ENCODE measurements at places on chromosomes 1 and 21.

DNA sequence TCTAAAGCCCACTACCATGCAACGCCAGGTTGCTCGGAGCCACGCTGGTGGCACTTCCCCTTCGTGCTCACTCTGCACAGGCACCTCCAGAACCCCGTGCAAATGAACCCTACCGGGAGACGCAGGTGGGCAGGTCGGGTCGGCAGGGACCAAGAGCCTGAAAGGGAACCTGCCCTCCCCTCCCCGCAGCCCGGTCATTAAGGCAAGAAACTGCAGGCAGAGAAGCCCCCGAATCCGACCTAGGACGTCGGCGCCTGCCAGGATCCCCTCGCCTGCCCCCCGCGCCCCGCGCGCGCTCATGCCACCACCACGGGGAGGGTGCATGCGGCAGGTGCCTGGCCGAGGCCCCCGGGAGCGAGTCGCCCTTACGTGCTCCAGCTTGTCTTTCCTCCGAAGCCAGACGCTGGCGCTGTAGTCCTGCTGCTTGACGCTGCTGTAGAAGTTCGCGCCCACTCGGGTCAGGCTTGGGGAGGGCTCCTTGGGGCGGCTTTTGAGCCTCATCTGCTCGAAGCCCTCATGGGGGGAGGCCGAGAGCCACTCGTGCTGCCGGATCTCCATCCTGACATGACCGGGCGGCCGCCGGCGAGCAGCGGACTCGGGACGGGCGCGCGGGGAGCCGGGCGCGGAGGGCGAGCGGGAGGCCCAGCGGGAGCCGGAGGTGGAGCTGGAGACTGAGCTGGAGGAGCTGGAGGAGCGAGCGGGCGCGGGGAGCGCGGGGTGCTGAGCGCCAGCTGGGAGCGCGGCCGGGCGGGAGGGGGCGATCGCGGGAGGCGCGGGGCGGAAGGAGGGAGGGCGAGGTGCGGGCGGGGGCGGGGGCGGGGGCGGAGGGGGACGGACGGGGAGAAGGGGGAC is 552 bp downstream of the PLD5 start:
- DNase-seq: no peak

DNA sequence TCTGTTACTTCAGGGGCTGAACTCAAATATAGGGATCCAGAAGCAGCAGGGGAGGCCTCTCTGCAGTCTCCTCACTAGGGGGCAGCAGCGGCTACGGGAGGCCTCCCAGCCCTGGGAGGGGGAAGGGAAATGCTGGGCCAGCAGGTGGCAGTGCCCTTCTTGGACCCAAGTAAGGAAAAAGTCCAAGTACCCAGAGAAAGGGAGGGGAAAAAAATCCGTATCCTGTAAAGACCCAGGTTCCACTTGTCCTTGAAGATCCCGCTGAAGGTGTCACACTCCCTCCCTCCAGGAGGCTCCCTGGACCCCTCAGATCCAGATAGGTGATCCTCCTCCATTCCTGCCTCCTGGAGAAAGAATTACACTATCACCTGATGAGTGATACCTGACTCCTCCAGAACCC is 14.1 kb upstream of the NUAK2 start:
- peak; percentile 78 for DNase-seq

- no peak for DNase-seq
Observed at GRCh38 chr1:45585110-45585426, 1.2 kb downstream of the NASP start.

- DNase-seq: no peak
Observed at GRCh38 chr1:151401125-151401788, 1.9 kb downstream of the PSMB4 start.

- DNase-seq: no peak
Observed at GRCh38 chr21:37226041-37226920, 40.9 kb downstream of the VPS26C start.

DNA sequence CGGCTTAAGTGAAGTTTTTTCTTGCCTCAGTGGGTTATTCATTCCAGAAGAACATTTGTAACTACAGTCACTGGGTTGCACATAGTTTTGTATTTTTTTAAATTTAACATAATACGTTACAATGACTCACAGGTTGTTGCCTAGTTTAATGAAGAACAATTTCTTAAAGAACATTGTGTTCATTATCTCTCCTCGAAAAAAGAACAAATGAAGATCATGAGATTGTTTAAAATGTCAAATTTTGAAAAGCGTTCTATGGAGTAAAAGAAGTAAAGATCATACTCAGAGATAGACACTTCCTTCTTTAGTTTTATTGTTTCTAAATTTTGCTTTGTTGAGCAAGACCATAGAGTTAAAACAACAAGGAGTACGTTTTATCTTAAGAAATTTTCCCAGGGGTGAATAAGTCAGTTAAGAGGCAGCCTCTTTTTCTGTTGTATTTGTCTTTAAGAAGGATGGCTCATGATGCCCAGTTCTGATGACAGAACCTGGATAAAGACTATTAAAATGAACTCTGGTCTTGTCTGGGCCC is 10.5 kb upstream of the SLAMF1 start:
- DNase-seq: no peak

- DNase-seq: peak; percentile 8
Observed at GRCh38 chr1:150321826-150322166, 463 bp downstream of the PRPF3 start.

- DNase-seq: no peak
Observed at GRCh38 chr1:183098317-183098716, 75.1 kb downstream of the LAMC1 start.

DNA sequence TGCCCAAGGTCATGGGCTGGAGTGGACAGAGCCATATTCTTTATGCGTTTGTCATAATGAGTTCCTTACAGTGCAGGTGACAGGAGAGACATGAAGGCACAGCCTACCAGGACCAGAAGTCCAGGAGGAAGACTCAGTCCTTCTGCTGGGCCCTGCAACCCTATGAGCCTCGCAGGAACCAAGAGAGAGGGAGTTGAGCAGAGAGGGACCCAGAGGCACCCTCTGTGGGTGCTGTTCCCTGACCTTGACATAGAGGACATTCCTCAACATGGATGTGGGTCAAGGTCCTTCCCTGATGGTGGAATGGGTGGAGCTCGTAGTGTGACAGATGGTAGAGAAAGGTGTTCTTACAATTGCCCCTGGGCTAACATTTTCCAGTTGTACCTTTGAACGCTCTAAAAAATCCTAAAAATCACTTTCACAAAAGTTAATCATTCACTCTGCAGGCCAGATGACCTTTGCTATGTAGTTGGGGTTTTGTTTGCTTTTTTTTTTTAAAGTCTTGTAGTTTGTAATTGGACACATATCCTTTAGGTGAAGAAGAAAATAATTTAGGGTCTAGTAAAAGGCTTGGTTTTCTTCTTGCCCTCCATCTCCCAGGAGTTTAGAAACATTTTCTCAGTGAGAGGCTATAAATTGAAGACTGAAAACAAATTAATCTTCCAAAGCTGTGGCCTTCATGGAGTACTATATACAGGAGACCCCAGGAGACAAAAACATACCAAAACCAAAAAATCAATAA is 41.9 kb downstream of the MAB21L3 start:
- DNase-seq: no peak

GRCh38 chr1:6513320-6513801 is 21.9 kb upstream of the PLEKHG5 start:
- DNase-seq: no peak

GRCh38 chr1:39160703-39161102 is 43.8 kb upstream of the MACF1 start:
- DNase-seq: no peak

DNA sequence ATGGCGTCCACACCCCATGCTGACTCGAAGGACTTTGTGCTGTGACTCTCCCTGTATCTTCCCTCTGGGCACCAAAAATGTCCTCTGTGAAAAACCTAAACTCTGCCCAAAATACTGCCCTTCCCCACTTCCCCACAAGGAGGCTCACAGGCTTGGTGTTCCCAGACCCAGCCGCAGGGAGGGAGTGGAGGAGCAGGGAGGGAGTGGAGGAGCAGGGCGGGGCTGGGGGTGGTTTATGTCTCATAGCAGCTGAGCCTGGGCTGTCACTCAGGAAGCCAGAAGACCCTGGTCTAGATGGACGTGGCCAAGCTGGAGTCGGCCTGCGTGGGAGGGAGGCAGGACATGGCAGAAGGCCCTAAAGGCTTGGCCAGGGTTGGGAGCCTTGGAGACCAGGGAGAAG is 461.7 kb downstream of the PTPRU start:
- DNase-seq: no peak

DNA sequence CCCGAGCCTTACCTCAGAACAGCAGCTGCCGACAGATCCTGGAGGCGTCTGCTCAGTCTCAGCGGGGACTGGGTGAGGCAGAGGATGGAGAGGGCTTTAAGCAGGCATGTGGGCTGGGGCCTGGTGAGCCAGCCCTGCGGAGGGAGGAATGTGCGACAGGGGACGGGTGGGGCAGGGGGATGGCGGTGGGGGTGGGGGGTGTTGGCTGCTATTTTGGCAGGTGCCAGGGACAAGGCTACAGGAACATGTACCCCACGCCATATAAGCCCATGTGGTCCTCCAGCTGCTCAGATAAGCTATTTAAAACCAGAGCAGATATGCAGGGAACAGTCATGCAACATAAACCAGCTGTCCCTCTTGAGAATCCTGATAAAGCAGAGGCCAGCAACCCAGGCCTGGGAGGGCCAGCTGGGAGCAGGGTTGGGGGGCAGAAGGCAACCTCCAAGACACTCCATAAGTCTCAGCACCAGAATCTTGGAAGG is at the start of gene TNNT2:
TSS of gene TNNT2 (minus strand) at position 70 of the 482 bp plus-strand sequence. CDS start 4,426 bp downstream, outside the sequence.
- DNase-seq: no peak

- peak; percentile 55 for DNase-seq
Observed at GRCh38 chr1:186443638-186444037, 17.3 kb downstream of the PDC start.

GRCh38 chr1:228075801-228076271 is 6.7 kb upstream of the ARF1 start:
- DNase-seq: no peak

DNA sequence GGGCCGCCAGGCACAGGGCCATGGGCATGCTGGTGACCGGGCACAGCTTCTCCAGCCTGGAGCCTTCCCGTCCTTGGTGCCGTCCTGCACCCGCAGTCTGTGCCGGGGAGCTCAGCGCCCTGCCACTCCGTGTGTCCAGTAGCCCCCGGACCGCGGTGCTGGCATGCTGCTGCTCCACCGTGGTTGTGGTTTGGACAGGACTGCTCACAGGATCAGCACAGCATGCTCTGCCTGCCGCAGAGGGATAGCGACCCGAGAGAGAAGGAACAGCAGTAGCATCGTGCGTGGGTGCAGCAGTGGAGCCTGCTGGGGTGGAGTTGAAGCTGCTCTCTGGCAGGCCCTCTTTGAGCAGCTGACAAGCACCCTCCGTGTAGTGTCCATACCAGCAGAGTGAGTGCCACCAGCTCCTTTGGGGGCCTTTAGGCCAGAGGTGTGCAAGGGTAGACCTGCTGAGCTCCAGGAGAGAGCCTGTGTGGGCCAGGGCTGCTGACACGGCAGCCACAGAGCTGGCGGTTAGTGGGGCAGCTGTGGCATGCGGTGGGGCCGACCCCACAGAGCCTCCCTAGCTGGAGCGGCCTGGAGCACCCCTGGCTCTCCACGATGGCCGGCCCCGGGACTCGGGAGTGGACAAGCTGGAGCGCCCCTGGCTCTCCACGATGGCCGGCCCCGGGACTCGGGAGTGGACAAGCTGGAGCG is 6.4 kb upstream of the PCBP3 start:
- no peak for DNase-seq

- DNase-seq: no peak
Observed at GRCh38 chr21:15000081-15000480, 64.7 kb downstream of the NRIP1 start.

- DNase-seq: peak; percentile 45
Observed at GRCh38 chr1:201999625-202000238, 10.7 kb upstream of the ELF3 start.

DNA sequence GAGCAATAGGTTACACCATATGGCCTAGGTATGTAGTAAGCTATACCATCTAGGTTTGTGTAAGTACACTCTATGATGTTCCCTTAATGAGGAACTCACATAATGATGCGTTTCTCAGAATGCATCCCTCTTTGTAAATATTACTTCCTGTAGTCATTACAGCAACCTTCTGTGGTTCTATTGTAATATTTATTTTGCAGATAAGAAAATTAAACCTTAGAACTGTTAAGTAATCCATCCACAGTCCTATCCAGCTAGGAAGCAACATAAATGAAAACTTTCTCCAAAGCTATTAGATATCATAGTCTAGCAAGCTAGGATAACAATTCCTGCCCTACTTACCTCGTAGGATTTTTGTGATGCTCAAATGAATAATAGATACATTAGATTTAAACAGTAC is 88.7 kb downstream of the WLS start:
- DNase-seq: no peak

GRCh38 chr1:247936415-247936814 is 11.7 kb downstream of the OR2AJ1 start:
- no peak for DNase-seq

DNA sequence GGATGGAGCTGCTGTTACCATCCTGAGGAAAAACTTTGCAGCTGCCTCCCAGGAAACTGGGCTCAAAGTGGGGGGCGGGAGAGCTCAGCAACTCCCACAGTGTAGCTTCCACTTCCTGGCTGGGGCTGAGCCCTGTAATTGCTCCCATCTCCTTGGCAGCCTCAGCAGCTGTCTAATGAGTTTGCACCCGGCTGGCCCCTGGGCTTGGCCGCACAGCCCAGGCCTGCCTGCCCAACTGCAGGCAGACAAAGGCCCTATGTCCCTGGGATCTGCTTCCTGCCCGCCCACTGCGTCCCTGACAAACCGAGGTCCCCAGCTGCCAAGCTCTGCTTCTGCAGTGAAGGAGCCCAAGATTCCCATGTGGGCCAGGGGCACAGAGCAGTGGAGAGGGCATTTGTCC is 30.1 kb downstream of the EDN2 start:
- DNase-seq: no peak

GRCh38 chr1:77906019-77906545 is 17.7 kb downstream of the NEXN start:
- no peak for DNase-seq

DNA sequence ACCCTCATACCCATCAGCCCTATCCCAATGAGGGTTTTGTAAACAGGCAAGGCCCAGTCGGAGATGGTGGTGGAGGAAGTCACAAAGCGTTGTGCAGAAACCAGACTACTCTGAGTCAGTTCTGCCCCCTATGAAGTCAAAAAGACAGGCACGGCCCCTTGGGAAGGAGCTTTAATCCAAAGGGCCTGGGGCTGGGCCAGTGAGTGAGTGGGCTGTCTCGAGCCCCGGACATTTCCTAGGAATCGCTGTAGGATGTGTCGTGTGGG is 442 bp upstream of the AHCYL1 start:
- no peak for DNase-seq

- peak; percentile 35 for DNase-seq
Observed at GRCh38 chr1:42767510-42768000, 506 bp downstream of the C1orf50 start.

DNA sequence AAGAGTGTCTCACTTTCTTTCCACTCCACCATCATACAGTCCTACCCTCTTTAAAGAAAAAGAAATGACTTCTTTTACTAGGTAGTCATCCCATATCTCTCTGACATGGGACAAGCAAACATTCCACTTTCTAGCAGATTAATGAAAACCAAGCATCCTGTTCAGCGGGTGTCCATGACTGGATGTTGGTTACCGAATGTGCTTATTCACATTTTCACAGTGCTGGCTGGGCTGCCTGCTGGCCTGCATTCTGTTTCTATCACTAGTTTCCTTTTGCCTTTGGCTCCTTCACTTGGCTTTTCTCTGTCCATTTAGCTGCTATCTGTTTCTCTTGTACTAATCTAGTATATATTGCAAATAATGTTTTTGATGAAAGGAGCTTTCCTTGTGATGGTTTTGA is 598.4 kb downstream of the RWDD3 start:
- no peak for DNase-seq

GRCh38 chr21:17726047-17726829 is 92.9 kb downstream of the C21orf91 start:
- DNase-seq: no peak

GRCh38 chr1:59640851-59641250 is 173.9 kb upstream of the HOOK1 start:
- DNase-seq: no peak

All from activated CD4-positive, alpha-beta T cell treated with anti-CD3 and anti-CD28 coated beads, Interleukin-2, amount 50 U/mL, for 16 hours (primary cell).